Activated CD4-positive, alpha-beta T cell treated with anti-CD3 and anti-CD28 coated beads, Interleukin-2, amount 50 U/mL, for 1 hour (primary cell): ENCODE measurements at places on chromosomes 11 and 22.

- DNase-seq, result no peak
Measured at GRCh38 chr11:45412051-45412471, 125.9 kb upstream of the SYT13 start.

GRCh38 chr11:86477495-86478155, 102.9 kb downstream of the CCDC81 start:
- DNase-seq, result no peak

DNA sequence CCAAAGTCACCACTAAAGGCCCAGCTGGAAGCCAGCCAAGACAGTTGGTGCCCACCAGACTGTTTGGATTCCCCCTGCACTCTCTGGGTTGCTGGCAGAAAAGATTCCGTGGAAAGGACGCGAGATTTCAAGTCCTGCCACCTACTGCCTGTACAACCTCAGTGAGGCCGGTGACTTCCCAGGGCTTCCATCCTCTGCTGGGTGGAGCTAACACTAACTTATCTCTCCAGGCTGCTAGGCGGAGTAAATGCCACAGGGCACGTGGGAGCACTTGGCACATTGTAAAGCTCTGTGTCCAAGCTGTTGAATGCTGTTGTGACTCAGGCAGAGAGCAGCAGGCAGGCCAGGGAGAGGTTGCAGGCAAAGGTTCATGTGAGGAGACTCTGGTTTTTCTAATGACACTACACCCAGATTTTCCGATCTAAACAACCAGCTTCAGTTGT, 50.9 kb upstream of the CDON start:
- DNase-seq, result no peak

GRCh38 chr11:119530509-119530908, 107.5 kb upstream of the THY1 start:
- no peak for DNase-seq

DNA sequence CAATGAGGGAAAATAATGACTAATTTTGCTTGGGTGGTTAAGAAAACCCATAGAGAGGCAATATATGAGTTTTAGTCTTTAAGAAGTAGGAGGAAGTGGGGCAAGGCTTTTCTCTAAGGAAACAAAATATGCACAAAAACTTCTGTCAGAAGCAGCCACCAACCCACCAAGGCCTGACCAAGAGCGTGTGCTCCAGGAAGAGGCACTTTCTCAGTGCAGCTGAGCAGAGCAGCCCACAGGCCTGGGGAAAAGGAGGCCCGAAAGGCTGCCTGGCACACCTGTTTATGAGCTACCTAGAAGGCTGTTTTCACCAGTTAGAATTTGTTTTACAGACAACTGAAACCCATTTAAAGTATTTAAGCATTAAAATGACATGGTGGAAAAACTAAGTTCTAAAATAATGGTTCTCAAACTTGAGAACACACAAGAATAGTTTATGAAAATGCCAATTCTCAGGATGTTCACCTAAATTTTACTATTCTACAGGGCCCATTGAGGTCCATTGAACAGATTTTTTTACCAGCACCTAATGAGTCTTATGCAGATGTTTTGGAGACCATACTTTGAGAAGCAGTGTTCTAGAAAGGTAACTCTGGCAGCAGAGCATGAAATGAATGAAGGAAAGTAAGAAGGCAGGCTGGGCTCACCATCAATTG, 160.5 kb upstream of the DDI1 start:
- DNase-seq, result no peak
